Stimulated activated CD4-positive, alpha-beta T cell treated with anti-CD3 and anti-CD28 coated beads, TNF-alpha, amount 100 ng/mL, for 1 hour (primary cell): ENCODE measurements at places on chromosomes 7 and 10.

DNA sequence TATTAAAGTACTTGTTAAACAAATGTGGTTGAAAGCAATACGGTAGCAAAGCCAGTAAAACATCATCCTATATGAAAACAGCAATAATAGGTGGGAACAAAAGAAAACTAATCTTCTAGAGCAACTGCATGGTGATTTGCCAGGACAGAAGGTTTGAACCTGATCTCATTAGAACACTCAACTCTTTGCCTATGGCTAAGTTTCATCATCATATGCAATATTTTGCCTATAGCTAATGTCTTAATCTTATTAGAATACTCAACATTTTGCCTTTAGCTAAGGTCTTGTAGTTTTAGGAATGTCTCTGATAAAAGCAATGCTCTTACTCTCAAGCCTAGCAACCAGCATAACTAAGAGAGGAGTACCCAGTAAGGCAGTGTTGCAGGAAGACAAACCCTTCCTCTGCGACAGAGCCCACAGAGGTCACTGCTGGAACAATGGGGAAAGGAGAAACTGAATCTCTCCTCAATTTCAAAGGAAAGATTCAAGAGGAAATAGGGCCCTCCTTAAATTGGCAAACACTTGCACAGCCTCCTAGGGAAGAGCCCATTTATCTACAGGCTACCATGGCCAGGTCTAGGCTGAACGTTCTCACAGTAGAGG is 38.3 kb downstream of the CADPS2 start:
- DNase-seq = no peak

- DNase-seq = no peak
Observed at GRCh38 chr7:157432957-157433576, 96.3 kb downstream of the DNAJB6 start.

- no peak for DNase-seq
Observed at GRCh38 chr10:26863351-26864076, 2.8 kb upstream of the ABI1 start.

DNA sequence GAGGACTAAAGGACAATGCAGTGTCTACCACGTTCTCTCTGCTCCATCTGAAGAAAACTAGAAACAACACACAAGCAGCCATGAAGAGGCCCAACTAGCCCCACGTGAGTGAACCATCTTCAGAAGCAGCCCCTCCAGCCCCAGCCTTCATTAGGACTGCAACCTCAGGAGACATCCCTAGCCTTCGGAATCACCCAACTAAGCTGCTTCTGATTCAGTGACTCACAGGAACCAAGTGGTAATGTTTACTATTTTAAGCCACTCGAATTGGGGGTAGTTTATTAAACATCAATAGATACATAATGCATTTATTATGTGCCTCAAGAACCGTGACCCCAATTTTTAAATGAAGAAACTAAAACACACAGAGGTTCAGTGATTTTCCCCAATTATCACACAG is 22.6 kb downstream of the ARHGAP12 start:
- no peak for DNase-seq

DNA sequence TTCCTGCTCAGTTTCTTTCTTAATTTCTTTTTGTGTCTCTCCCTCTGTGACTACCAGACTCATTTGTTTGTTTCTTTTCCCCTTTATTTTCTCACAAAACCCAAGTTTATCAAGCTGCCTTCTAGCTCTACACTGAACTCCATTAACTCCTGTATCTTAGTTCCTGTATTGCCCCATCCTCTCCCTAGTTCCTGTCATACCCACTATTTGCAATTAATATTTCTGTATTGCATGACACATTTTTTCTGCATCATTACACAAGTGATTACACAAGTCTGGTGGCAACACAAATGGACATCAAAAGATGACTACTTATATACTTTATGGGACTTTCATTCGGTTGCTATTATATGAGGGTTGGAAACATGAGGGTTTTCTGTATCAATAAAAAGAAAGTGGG is 26.9 kb upstream of the OR9A4 start:
- no peak for DNase-seq

GRCh38 chr7:88311675-88312036 is 5.0 kb upstream of the STEAP4 start:
- DNase-seq = no peak

DNA sequence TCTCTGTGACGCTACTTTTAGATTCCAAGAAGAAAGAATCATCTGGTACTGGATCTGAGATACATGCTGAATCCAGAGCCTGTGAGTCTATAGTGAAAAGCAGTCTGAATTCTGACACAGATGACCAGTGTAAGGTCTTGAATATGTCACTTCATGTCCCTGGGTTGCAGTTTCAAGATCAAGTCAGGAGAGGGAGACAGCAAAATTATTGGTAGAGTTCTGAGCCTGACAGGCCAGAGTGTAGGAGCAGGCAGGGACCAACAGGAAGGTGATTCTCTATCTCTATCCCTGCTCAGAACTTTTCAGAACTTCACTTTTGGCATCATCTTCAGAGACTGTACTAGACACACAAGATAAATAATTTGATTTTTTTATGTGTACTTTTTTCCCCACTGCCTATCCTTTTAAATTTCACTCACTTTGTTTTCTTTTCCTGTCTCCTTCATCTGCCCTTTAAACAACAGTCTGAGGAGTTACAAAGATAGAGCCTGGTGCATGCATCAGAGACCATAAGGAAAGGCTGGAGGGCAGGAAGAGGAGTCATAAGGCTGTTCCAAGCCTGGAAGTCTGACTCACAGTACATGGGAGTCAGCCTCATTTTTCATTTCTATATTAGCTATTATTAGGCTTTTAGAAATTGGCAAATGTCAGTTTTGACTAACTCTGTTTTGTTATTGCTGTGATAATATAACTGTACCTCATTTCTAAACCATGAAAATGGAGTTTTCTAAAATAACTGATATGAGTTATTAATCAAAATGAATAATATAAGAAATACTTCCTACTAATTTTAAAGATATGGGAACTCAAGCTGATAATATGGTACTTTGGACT is 120.2 kb upstream of the TMEM229A start:
- DNase-seq = no peak
